ENCODE measurements at places on chromosomes 4 and X. TPM values are rescaled to one million over a fixed set of nuclear protein-coding genes. Genes with fewer than 3 reads are reported as not detected.

Gene SMR3B
- total RNA-seq, result not detected

Gene FHIP1A
- 53.2 TPM for total RNA-seq

Gene SPANXA1
- not detected for total RNA-seq

Gene GDPD2
- total RNA-seq, result 1.0 TPM

Gene RHOXF2
- total RNA-seq, result not detected

Gene CITED1
- total RNA-seq, result 0.14 TPM

Gene RBM46
- total RNA-seq, result 0.34 TPM

Gene IL1RAPL1
- total RNA-seq, result not detected

Gene UGT2A2
- not detected for total RNA-seq

Gene SYP
- under 0.01 TPM for total RNA-seq

Gene REST
- 47.8 TPM for total RNA-seq

Gene DNAAF6
- not detected for total RNA-seq

Gene OPRPN
- not detected for total RNA-seq

Gene PIN4
- total RNA-seq, result 19.2 TPM

Gene NRK
- total RNA-seq, result under 0.01 TPM

Gene FAT1
- 521 TPM for total RNA-seq

Gene CPZ
- total RNA-seq, result 0.21 TPM

Gene TKTL2
- not detected for total RNA-seq

Gene ZCCHC18
- not detected for total RNA-seq

Gene NR3C2
- 0.34 TPM for total RNA-seq

Gene NEXMIF
- 0.07 TPM for total RNA-seq

Gene SPACA5
- total RNA-seq, result not detected

Gene IL13RA2
- 1.1 TPM for total RNA-seq

Gene HAND2
- total RNA-seq, result not detected

Gene FAM53A
- 1.1 TPM for total RNA-seq

Gene ZNF81
- total RNA-seq, result 4.4 TPM

Gene SLC38A5
- 150 TPM for total RNA-seq

Gene PGRMC2
- 44.8 TPM for total RNA-seq

Gene NXF2B
- not detected for total RNA-seq

Gene RHOXF1
- not detected for total RNA-seq

Gene FREM3
- not detected for total RNA-seq

Gene LAMP2
- 152 TPM for total RNA-seq

Gene DCAF8L2
- not detected for total RNA-seq

Gene HERC5
- total RNA-seq, result 1.1 TPM

Gene MAD2L1
- total RNA-seq, result 2.4 TPM

Gene NAP1L3
- not detected for total RNA-seq

Gene GRPR
- not detected for total RNA-seq

Gene MAGEB17
- not detected for total RNA-seq

Gene IGFBP7
- total RNA-seq, result 170 TPM

Gene SLC2A9
- 78.7 TPM for total RNA-seq

Gene RAB33B
- total RNA-seq, result 9.8 TPM

Gene FAM236A
- total RNA-seq, result not detected

Gene GAGE2A
- not detected for total RNA-seq

Gene CCDC149
- total RNA-seq, result 10.6 TPM

Gene SPANXB1
- total RNA-seq, result not detected
